ENCODE measurements at places on chromosomes 4 and X.

- DNase-seq: no peak
These were observed 79.8 kb downstream of the RLIM start for GRCh38 chrX:74534569-74535038.

DNA sequence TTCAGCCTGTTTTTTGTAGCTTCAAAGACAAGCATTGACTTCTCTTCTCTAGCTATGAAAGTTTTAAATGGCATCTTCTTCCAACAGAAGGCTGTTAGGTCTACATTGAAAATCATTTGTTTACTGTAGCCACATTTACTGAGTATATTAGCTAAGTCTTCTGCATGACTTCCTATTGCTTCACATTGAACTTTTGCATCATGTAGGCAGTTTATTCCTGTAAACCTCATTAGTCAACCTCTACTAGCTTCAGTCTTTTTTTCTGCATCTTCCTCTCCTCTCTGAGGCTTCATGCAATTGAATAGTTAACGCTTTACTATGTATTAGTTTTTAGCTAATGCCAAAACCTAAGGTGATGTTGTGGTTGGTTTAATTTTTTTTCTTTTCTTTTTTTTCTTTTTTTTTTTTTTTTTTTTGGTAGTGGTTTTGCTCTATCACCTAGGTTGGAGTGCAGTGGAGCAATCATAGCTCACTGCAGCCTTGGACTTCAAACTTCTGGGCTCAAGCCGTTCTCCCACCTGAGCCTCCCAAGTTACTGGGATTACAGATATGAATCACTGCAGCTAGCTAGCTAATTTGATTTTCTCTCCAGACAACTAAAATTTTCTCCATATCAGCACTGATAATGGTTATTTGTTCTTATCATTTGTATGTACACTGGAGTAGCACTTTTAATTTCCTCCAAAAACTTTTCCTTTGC, 3.4 kb downstream of the UGT2A3 start:
- DNase-seq: no peak

DNA sequence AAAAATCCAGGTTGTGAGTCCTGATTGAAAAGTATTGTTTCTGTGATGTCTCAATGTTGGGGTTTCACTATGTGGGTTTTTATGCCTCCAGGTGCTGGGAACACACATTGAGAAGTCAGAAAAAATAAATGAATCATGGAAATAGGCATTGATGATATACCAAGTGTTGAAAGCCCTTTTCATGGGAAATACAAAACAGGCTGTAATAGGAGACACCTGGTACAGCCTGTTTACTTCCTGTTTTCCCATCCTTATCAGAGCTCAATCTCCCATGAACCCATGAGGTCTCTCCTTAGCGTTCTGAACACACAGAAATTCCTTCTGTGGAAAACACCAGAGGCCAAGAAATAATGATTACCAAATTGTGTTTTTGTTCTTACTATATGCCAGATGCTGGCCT, 106.3 kb upstream of the BOD1L1 start:
- DNase-seq: no peak

GRCh38 chr4:126850286-126850685, 782.5 kb upstream of the INTU start:
- no peak for DNase-seq

GRCh38 chr4:81404294-81404693, 67.4 kb downstream of the RASGEF1B start:
- no peak for DNase-seq

DNA sequence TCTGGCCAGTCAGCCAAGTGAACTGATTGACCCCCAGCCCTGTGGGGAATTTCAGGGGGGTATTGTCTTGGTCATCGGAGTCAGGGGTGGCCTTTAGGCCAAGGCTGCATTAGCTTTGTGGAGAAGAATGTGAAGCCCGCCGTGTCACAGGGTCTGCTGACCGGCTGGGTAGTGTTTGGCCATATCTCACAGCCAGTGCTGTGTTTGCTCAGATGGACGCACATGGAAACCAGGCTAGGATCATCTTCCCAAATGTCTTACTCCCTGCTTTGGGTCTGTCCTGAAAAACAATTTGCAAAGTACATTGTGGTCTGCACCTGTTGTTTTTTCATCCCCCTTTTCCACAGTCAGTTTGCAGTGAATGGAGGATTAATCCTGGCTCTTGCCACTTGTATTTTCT, 13.0 kb downstream of the TMEM164 start:
- no peak for DNase-seq

GRCh38 chrX:20399728-20400414, 133.2 kb upstream of the RPS6KA3 start:
- DNase-seq: no peak

- no peak for DNase-seq
These were observed 25.7 kb downstream of the SLITRK2 start for GRCh38 chrX:145843146-145843904.

- DNase-seq: peak; percentile 27
These were observed 159.6 kb downstream of the TET2 start for GRCh38 chr4:105306158-105306781.

- DNase-seq: no peak
These were observed 151.3 kb downstream of the USP46 start for GRCh38 chr4:52507774-52508173.

- no peak for DNase-seq
These were observed 2.8 kb downstream of the GPR101 start for GRCh38 chrX:137031039-137031438.

- no peak for DNase-seq
These were observed 172.4 kb upstream of the SCML1 start for GRCh38 chrX:17564689-17565409.

- DNase-seq: no peak
These were observed 1057.0 kb upstream of the SLIT2 start for GRCh38 chr4:19194672-19195071.

GRCh38 chrX:47214435-47215077, 3.9 kb upstream of the CDK16 start:
- DNase-seq: no peak

GRCh38 chrX:80663331-80663730, 146.3 kb downstream of the BRWD3 start:
- no peak for DNase-seq

GRCh38 chrX:46554942-46555341, 9.7 kb upstream of the ZNF674 start:
- DNase-seq: no peak

DNA sequence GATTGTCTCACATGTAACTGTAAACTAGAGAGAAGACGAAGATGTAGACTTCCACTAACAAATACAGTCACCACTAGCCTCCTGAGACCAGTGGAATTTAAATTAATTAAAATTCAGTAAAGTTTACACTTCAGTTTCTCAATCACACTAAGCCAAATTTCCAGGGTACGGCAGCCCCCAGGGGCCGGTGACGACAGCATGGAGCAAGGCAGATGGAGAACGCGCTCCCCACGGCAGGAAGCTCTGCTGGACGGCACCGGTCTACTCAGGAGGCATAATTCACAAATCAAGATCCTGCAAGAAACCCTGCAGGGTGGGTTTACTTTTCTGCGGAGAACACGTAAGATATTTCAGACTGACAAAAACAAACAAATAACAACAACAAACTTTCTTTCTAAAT, 80.7 kb downstream of the FAT1 start:
- no peak for DNase-seq

- DNase-seq: no peak
These were observed 706 bp downstream of the CHIC1 start for GRCh38 chrX:73563738-73564068.

- no peak for DNase-seq
These were observed 335.4 kb downstream of the BCOR start for GRCh38 chrX:39762266-39762841.

DNA sequence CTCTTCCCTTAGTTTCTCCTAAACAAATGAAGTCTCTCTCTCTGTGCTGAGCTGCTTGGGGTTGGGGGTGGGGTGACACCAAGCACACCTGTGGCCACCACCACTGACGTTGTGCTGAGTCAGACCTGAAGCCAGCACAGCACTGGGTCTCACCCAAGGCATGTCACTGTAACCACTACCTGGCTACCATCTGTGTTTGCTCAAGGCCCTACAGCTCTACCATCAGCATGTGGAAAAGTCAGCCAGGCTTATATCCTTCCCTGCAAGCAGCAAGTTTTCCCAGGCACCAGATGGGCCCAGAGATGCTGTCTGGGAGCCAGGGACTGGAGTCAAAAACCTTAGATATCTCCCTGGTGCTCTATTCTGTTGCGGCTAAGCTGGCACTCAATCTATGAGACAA, 6.9 kb downstream of the CXCL10 start:
- DNase-seq: no peak

- no peak for DNase-seq
These were observed 531.0 kb downstream of the SMARCA1 start for GRCh38 chrX:128992107-128992971.

DNA sequence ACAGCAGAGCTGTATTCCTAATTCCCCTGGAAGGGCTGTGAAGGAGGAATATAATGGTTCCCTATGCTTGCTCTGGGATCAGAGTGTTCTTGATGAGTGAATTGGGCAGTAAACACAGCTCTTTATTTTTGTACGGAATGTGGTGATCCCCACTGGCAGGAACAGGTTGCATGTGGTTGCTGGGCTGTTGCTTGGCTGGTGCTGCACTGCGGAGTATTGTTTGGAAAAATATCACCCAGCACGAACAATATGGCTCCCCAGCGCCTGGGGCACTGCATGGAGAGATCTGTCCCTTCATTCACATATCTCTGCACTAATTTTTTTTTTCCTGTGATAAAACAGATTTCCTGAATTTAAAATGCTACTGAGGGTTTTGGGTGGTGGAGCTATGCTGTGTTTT, 119.7 kb downstream of the MGST2 start:
- no peak for DNase-seq

DNA sequence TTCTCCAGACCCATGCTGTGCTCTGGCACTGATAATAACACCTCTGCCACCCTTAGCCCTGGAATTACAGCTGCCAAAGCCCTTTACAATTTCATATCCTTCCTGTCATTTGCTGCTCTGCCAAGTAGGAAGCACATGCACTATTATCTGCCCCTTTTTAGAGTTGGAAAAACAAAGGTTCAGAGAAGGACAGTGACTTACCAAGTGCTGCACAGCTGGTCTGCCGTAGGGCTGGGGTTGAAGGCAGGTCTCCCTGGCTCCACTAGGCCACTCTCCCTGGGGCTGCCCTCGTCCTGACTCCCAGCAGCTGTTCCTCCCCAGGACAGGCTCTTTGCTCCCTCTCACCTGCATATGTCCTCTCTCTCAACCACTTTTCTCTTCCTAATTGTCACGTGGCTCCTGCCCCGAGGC, 73.4 kb downstream of the ANAPC4 start:
- no peak for DNase-seq

DNA sequence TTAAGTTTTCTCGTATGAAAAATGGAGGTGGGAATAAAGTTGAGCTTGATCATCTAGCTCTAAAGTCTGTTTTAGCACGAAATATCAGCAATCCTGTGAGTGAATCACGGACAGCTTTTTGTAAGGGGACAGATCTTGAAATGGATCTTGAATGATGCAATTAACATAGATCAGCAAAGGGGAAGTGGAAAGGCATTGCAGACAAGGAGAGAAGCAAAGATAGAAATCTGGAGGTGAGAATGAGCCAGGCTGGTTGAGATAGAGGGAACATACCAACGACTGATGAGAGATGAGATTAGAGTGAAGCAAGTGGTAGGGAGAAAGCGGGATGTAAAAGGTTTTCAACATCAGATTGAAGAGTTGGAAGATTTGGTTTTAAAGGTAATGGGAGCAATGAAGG, 4.6 kb upstream of the DGKK start:
- DNase-seq: no peak

Measured in stimulated activated CD8-positive, alpha-beta memory T cell treated with anti-CD3 and anti-CD28 coated beads, Interleukin-7, amount 100 ng/mL, for 24 hours (primary cell).